ENCODE measurements at places on chromosomes 1 and 21.

DNA sequence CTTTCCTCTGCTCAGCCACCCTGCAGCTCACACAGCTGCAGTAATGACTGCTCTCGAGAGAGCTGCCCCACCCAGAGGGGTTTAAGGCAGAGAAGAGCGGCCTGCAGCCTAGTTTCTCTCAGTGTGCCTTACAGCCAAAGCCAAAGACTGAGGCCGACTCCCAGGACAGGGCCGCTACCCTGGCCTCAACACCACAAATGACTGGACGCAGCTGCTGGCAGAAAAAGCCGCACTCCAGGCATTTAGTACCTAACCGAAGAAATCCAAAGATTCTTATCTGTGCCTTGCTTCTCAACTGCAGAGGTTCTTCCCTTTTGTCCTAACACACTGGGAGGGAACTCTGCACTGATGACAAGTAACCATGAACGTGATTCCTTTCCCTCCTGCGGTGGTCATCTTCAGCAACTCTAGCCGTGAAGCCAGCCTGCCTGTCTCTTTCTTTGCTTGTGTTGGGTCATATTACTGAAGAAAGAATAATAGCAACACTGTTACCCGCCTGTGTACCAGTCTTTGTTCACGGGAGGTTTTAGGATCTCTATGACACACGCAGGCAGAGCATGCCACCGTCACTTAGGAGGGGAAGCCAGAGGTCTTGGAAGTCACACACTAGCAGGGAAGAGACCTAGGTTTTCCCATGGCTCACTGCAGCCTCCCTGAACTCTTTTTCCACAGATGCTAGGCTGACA lies 202.7 kb downstream of the RHOU start:
- DNase-seq = no peak

- DNase-seq = no peak
Measured at GRCh38 chr1:41599912-41600311, 115.4 kb upstream of the EDN2 start.

GRCh38 chr1:14039582-14040430 lies 339.8 kb downstream of the PRDM2 start:
- DNase-seq = no peak

DNA sequence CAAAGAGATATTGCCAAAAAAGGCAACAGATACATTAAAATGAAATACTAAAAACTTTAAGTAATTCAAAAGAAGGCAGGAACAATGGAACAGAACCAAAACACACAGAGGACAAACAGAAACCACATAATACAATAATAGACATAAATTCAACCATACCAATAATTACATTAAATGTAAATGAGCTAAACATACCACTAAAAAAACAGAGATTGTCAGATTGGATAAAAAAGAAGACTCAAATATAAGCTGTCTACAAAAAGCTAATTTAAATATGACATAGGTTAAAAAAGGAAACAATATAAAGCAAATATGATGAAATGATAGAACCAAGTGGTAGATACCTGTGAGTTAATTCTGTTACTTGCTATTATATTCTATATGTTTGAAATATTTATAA lies 44.1 kb upstream of the ATP5PO start:
- no peak for DNase-seq

DNA sequence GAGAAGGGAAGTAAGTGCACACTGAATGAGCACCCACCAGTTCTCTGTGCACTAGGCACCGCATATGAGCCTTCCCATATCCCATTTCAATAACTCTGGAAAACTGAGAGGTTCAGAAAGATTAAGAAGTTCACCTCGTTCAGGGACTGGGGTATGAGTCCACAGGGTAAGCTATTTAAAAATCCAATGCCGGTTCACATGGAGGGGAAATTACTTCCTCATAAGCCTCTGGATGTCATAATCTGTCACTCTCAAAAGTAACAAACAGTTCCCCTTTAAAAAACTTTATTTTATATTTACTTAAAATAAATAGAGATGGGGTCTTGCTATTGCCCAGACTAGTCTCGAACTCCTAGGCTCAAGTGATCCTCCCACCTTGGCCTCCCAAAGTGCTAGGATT lies 1.9 kb downstream of the OR2B11 start:
- DNase-seq = no peak

DNA sequence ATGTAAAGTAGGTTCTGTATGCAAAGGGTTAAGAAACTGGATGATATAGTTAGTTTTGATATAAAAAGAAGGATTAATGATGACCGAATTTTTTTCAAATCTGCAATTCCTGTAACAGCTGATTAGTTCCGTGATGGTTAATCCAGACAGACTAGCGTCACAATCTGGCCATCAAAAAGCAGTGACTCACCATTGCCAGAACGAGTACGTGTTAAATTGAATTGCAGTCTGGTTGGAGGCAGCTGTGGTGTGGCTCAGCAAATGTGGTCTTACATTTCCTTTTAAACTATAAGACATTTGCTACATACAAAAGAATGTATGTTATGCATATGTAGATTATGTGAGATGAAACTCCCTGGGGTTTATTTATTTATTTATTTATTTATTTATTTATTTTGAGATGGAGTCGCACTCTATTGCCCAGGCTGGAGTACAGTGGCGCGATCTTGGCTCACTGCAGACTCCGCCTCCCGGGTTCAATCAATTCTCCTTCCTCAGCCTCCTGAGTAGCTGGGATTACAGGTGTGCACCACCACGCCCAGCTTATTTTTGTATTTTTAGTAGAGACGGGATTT lies 139.8 kb downstream of the RYR2 start:
- no peak for DNase-seq

- DNase-seq = no peak
Measured at GRCh38 chr1:34792868-34793727, at the start of gene GJA4. TSS of gene GJA4 (plus strand) at chr1:34792999. CDS start at chr1:34794214, 1,215 bp downstream.

DNA sequence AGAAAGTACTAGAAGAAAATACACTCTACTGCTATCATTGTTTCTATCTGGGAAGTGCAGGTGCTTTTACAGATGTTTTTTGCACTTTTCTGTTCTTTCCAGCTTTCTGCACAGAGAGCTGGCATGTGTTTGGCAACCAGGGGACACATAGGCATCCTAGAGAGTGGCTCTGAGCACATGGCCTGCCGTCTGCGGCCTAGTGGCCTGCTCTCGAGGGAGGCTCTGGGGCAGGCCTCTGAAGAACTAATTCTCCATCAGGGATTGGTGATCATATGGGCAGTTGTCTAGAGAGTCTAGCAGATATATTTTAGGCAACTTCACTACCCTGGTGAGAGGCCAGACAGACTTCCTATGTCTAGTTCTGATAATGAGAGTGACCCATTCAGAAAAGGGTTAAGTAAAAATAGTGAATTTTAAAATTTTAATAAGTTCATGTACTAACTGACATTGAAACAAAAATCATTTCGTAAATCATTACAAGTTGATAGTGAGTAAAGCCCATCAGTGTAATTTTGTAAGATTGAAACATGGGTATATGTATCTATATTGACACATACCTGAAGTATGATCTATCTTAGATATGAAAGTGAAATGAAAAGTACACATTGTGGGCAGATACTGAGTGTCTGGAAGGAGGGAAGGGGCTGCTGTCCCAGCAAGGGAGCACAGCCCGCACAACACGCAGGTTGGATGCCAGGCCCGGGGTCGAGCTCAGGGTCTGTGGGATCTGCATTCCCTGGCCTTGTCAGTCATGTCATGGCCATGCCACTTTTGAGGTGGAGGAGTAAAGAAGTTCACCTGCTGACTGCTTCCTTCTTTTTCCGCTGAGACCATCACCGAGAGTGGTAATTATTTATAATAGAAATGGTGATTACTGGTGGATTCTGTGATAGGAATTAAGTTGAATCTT lies 79.8 kb downstream of the PCBP3 start:
- no peak for DNase-seq

DNA sequence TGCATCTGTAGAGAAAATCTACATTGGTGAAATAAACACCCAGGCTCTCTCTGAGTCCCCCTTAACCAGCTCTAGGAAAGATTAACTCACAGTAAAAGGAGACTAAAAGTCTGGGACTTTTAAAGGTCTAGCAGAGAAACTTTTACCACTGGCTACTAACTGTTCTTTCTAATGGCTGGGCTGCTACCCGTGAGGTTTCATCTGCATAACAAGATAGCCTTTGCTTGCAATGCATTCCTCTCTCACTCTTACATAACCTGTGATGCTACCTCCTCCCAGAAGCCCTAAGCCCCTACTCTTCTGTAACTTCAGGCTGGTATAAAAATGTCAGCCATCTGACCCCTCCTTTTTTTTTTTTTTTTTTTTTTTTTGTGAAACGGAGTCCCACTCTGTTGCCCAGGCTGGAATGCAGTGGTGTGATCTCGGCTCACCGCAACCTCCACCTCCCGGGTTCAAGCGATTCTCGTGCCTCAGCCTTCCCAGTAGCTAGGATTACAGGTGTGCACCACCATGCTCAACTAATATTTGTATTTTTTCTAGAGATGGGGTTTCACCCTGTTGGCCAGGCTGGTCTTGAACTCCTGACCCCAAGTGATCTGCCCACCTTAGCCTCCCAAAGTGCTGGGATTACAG lies 344.2 kb downstream of the RGS7 start:
- DNase-seq = no peak

DNA sequence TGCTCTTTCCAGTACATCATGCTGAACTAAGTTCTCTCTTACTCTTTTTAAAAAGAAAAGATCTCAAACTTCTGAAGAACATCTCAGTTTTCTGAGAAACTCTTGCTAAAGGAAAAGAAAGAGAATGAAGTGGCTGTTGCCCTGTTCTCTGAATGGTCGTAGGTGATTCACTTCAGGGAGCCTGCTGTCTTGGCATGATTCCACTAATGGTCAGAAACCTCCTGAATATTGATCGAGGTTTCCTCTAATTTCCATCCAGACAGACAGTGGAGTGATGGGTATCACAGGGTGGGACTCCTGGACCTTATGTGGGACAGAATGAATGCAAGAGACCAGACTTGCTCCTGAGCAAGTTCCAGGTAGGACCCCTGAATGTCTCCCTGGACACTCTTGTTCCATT lies 2.5 kb downstream of the FCRL2 start:
- DNase-seq = no peak

DNA sequence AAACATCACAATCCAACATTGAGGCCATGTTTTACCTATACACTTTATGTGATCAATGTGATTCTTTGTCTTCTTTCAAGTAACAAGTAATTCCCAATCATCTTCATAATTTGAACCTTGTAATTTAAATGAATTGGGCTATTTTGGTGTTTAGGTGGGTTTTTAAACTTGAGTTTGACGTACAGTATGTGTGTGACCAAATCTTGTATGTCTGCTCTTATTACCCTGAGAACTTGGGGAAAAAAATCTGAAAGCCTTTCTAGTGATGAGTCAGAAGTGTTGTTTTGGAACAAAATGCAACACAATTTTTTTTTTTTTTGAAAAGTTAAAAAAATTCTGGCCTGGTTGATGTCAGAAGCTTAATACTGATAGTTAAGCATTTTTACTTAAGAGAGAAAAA lies 68.5 kb downstream of the HHAT start:
- no peak for DNase-seq

GRCh38 chr1:17924578-17924977 lies 169.4 kb downstream of the ACTL8 start:
- DNase-seq = no peak

- no peak for DNase-seq
Measured at GRCh38 chr1:79264285-79264684, 257.8 kb upstream of the ADGRL4 start.

GRCh38 chr1:29971703-29972102 lies 735.4 kb downstream of the PTPRU start:
- no peak for DNase-seq

DNA sequence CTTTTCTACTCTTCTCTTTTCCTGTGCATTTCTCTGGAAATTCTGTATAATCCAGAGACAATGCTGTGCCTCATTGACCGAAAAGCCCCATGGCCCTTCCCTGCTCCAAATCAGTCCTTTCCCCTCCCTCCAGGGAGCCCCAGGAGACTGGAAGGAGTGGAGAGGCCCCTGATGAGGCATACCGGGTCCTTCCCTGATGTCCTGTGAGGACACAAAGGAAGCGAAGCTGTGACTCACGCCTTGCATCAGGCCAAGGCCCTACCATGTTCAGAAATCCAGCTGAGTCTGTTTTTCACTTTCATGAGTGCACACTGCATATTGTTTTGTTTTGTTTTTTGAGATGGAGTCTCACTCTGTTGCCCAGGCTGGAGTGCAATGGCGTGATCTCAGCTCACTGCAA lies 38.7 kb upstream of the BECN2 start:
- DNase-seq = no peak

DNA sequence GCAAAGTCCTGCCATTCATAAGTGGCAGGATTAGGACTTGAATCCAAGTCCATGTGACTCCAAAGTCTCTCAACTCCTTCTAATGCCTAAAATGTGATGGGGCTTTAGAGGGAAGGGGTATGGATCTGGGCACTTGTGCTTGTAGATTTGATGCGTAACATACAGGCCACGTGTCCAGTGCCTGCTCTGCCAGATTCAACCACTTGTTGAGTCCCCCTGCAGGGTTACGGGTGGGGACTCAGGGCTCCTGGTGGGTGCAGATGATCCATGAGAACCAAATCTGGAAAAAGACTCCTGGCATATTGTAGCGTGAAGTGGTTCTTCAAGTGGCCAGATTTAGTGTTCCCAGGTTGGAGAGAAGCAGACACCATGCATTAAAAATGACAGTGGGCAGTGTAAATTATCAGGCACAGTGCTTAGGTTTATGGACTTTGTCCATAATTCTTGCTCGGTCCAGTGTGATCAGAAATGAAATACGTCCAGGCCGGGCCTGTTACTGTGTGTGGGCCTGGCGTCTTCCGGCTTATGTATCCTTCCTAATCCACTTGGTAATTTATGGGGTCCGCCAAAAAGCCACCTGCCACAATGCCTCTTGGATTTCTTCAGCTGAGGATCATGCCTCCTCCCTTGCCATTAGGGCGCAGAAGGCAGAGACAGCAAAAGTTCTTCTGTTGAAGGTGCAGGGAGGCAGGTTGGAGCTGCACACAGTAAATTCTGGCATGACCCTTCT lies 51.2 kb upstream of the LRP8 start:
- DNase-seq = no peak

DNA sequence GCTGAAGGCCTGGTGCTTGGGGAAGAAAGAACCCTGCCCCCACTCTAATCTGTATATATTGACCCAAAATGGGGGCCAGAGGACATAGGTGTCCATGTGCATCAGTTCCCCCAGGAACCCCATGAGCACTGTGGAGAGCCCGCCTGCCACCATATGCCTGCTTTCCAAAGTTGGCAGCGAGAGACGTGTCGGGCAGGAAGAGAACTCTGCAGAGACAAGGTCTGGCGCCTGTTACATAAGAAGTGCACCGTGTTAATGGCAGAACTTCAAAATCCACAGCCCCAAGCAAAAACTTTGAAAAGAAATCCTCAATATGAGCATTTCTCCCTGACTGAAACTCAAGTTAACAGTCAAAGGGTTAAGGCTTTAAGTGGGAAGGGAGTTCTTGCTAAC lies 8.0 kb downstream of the CTNNBIP1 start:
- DNase-seq = no peak

- DNase-seq = no peak
Measured at GRCh38 chr1:194367121-194367520, 1180.7 kb upstream of the B3GALT2 start.
